ENCODE measurements at places on chromosomes 5 and 9. TPM values are rescaled to one million over a fixed set of nuclear protein-coding genes. Genes with fewer than 3 reads are reported as not detected.

The TOR2A gene
- total RNA-seq = 19.5 TPM

The CHSY3 gene
- 10.1 TPM for total RNA-seq

The CNTNAP3 gene
- total RNA-seq = 5.3 TPM

The SNCAIP gene
- 3.2 TPM for total RNA-seq

The S1PR3 gene
- 6.9 TPM for total RNA-seq

The HAVCR2 gene
- total RNA-seq = 50.9 TPM

The GKAP1 gene
- 5.5 TPM for total RNA-seq

The NUTM2G gene
- total RNA-seq = not detected

The ANKRD20A1 gene
- total RNA-seq = 1.0 TPM

The PCDHGC3 gene
- 65.4 TPM for total RNA-seq

The F12 gene
- 1.1 TPM for total RNA-seq

The SPAG8 gene
- 1.8 TPM for total RNA-seq

The SUSD1 gene
- 31.3 TPM for total RNA-seq

The FIBCD1 gene
- 11.4 TPM for total RNA-seq

The PAX5 gene
- 0.65 TPM for total RNA-seq

The BTNL8 gene
- 1.8 TPM for total RNA-seq

The CYLC2 gene
- total RNA-seq = not detected

Measured in left lung (tissue), 14 donors.